Large intestine (tissue), 12 donors: ENCODE measurements at places on chromosomes 7 and 10.

- DNase-seq, result peak; percentile 32
Observed at GRCh38 chr7:50641442-50642405, 76.5 kb upstream of the DDC start.

- peak; percentile 72 for DNase-seq
Observed at GRCh38 chr7:108299251-108299973, 156.8 kb downstream of the NRCAM start.

- peak; percentile 63 for DNase-seq
Observed at GRCh38 chr10:18400201-18400905, 251.0 kb downstream of the NSUN6 start.

DNA sequence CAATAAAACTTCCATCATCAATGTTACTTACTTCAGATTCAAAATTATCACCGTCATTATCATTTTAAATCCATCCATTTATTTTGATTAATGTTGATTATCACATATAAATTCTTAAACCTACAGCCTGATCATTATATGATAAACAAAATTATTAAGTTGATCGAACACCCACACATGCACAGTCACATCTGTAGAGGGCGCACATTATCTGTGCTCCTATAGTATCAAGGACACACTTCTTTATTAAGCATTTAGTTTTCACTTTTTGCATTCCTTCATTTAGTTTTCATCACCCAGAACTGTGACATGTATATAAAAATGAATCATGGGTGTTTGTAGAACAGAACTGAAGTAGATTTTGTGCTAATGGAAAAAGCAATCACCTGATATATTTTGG, 26.2 kb upstream of the ZNF716 start:
- DNase-seq, result no peak

- DNase-seq, result peak; percentile 63
Observed at GRCh38 chr10:3783682-3784432, 1.2 kb downstream of the KLF6 start.

DNA sequence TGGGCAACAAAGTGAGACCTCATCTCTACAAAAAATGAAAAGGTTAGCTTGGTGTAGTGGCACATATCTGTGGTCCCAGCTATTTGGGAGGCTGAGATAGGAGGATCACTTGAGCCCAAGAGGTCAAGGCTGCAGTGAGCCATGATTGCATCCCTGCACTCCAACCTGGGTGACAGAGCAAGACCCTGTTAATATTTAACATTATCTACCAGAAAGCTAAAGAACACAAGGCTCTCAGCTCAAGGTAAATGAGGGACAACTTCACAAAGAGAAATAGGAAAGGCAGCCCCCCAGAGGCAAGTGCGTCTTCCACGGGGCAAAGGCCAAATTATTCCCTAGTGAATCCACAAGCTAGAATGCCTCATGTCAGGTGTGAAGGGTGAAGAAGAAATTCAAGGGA, 109.6 kb upstream of the PFKP start:
- DNase-seq, result peak; percentile 23

GRCh38 chr7:82360591-82361368, 82.8 kb downstream of the CACNA2D1 start:
- DNase-seq, result no peak

- no peak for DNase-seq
Observed at GRCh38 chr10:131928248-131929095, 27.7 kb downstream of the PPP2R2D start.

GRCh38 chr10:132828681-132829080, 42.7 kb upstream of the NKX6-2 start:
- no peak for DNase-seq

DNA sequence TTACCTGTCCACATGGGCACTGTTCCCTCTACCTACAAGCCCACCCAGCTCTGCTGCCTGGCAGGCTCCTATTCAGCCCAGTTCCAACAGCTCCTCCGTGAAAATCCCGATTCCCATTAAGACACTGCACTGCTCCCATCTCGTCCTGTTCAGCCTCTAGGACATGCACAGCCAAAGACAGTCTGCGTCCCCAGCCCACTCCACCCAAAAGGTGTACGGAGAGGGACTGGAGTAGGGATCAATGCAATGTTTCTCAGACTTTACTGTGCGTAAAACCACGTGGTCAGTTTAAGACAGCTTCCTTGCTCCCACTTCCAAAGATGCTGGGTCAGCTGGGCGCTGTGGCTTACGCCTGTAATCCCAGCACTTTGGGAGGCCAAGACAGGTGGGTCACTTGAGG, 19.9 kb downstream of the FGFR2 start:
- no peak for DNase-seq

DNA sequence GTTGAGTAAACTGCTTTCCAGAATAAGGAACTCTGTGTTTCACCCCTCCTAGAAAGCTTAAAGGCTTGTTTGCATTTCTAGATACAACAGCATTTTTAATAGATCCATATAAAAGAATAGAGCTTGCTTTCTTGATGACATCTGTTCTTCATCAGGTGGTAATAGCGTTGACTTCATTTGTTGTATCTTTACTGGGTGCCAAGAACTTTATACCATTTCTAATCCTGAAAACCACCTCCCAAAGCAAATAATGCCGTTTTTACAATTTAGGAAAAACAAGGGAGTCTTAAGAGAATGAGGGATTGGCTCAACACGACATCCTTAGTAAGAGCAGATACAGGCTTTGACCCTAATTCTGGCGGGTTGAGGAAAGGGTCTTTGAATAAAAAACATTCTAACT, 993.4 kb downstream of the TYW1 start:
- no peak for DNase-seq

DNA sequence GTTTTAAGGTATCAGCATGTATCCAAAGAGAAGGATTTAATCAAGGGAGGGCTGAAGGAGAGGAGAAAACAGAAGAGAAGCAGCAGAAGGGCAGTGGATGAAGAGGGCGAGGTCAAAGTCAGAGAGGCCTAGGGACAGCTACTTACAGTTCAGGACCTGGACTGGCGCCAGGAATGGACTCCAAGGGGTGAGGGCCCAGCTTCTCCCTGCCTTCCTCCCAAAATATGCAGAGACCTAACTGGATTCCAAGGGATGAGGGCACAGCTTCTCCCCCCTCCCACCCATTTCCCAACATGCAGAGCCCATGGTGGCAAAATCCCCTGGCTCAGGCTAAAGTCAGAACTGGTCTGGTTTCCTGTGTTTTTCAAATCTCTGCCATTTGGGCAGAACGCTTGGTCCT, 3.4 kb upstream of the TCF7L2 start:
- no peak for DNase-seq

- peak; percentile 11 for DNase-seq
Observed at GRCh38 chr7:13262929-13263530, 575.6 kb downstream of the ARL4A start.

- DNase-seq, result no peak
Observed at GRCh38 chr7:16813232-16813616, 8.4 kb upstream of the AGR2 start.

GRCh38 chr10:116450861-116451260, 23.2 kb downstream of the PNLIPRP3 start:
- no peak for DNase-seq

- DNase-seq, result no peak
Observed at GRCh38 chr7:139722604-139723003, 55.2 kb downstream of the HIPK2 start.

- peak; percentile 19 for DNase-seq
Observed at GRCh38 chr7:28536259-28536658, 123.9 kb downstream of the CREB5 start.

DNA sequence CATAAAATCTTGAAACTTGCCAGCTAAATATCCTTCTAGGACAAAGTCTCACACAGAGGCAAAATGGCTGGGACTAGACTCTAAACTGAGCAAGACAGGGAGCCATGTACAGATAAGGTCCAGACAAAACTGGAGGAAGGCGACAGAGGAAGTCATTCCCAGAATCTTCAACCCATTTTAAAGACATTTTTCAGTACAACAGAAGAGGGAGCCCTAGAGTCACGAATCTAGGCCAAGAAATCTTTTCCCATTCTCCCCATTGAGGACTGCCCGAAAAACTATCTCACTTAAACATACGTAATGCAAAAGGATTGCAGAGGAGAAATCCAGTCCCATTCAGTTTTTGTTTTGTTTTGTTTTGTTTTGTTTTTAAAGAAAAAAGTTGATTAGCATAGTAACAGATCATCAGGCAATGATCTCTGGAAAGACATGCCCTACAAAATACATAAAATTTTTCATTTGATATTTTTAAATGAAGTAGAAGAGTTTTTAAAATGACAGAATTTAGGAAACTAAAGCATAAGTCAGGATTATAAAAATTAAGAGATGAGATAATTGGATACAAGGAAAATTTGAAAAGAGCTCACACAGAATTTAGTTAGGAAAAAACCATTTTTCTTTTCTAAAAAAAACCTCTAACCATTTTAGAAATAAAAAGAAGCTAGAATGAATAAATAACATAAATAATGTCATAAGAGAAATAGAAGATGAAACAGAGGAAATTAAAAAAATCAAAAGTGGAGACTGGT, 16.9 kb upstream of the PRF1 start:
- no peak for DNase-seq

GRCh38 chr10:60123668-60124067, 217.3 kb upstream of the CCDC6 start:
- no peak for DNase-seq

DNA sequence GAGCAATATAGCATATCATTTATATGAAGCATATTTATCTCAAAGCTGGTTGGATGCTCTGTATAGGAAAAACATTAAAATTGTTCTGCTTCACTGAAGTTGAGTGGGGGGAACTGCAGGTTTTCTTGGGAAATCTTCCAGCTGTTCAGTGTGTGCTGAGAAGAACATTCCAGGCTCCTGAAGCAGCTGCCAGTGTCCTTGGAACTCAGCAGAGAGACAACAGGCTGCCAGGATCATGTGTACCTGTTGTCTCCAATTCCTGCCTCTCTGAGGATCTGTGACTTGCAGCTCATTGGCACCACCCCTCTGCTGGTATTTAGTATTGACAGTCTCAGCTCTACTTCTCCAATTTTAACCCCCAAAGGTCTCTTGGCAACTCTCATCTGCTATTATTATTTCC, 42.3 kb upstream of the PRKG1 start:
- DNase-seq, result no peak

DNA sequence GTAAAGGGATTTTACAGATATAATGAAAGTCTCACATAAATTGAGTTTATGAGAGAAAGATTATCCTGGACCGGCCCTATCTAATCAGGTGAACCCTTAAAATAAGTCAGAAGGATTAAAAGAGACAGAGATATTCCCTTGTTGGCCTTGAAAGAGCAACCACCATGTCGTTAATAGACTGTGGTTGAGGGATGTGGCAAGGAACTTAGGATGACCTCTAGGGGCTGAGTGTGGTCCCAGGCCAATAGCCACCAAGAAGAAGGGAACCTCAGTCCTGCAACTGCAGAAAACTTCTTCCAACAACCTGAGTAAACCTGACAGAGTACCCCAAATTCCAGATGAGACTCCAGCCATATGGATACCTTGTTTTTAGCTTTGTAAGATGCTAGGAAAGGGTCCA, 121.5 kb downstream of the POLR1F start:
- no peak for DNase-seq

DNA sequence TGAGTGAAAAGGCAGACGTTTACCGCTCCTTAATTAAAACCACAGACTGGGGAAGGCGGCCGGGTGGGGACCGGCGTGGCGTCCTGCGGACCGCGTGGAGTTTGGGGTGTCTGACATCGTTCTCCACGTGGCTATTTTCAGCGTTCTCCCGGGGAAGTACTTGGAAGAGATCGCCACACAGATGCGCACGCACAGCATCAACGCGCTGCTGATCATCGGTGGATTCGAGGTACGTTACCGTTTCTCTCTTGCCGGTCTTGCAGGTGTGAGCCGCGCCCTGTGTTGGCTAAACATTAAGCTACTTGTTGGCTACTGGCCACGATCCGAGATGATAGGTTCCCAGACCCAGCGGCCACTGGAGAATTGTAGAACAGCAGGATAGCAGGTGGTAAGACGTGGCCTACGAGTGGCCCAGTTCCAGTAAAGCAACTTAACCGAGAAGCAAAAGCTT, 51.3 kb downstream of the PFKP start:
- no peak for DNase-seq

DNA sequence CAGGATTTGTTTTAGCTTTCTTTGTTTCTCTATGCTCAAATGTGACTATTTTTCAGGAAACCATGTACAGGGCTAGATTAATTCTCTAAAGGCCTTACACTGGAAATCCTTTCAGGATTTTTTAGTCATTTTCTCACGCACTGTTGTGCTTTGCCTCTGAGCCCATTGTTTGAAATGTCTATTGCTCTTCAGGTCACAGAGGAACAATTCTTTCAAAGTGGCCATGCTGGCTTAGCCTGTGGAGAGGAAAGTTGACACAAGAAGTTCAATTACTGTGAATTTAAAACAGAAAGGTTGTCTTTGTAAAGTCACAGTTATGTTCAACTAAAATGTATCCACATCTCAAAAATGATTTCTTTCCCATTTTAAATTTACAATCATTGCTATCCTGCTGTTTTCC, 1071.7 kb upstream of the POT1 start:
- no peak for DNase-seq

DNA sequence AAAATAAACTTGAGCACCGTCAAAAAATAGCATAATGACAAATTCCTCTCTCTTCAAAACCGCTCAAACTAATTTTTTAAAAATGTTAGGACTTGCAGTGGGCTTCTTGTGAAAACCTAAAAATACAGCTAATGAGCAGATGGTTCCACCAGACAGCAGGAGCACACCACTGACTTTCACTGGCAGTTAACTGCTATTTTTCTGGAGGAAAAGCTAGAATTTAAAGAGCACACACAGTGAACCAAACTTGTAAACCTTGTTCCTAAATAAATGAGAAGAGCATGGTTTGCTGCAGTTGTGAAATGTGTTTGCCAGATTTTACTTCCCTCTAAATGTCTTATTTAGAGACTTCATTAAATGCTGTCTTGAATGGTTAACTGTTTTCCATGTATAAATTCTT, 143.9 kb downstream of the RAPGEF5 start:
- no peak for DNase-seq

GRCh38 chr10:118542745-118543144, 52.7 kb downstream of the PRLHR start:
- no peak for DNase-seq

DNA sequence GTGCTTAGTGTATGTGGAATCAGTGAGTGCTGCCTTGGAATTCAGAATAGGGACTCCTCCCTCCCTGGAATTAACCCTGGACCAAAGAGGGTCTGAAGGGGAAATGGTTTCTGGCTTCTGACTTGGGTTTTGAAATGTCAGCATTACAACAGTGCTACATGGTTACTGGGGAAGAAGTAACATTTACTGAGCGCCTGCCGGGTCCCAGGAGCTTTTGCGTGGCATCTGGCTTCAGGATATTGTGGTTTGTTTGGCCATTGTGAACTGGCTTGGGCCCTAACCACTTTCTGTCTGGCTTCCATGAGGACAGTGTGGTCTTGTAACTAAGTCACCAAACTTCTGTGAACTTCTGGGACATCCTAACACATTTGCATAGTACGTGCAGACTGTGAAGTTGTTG, 21.3 kb downstream of the TSPAN15 start:
- no peak for DNase-seq

- DNase-seq, result no peak
Observed at GRCh38 chr7:88202278-88202677, 17.6 kb downstream of the SRI start.
